Muscle of back (tissue), 13 donors: ENCODE measurements at places on chromosomes 4 and X. TPM values are rescaled to one million over a fixed set of nuclear protein-coding genes. Genes with fewer than 3 reads are reported as not detected.
A peak's percentile ranks its signal among the peaks of the same experiment; 100 is the strongest.

DNA sequence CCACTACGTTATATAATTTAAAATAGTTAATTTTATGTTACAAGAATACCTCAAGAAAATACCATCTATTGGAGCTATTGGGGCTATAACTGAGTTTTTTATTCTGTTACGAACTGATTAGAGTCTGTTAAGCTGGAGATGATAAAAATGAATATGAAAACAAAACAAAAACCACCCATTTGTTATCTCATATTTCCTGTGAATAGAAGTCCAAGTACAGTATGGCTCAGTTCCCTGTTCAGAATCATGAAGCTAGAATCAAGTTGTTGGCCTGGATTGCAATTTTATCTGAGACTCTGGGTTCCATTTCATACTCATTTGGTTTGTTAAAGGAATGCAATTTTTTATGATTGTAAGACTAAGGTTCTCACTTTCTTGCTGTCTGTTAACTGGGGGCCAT lies 319.1 kb upstream of the PCDH18 start:
- no peak for DNase-seq

DNA sequence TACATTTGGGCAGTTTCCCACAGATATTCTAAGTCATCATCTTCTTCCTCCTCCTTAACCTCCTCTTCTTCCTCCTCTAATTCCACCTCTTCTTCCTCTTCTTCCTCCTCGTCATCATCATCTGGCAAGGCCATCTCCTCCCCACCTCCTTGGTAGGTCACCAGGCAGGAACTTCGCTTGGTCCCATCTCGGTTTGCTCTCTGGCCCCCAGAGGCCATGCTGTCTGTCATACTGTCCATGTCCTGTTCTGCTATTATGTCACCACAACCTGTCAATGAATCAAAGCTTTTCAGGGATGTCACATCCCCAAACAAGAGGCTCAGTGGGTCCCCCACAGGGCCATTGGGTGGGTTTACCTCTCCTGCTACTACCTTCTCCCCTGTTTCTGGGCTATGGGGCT lies 13.5 kb downstream of the AMER1 start:
- no peak for DNase-seq

GRCh38 chrX:6041630-6042029 lies 187.0 kb downstream of the NLGN4X start:
- DNase-seq = no peak

- DNase-seq = no peak
These were observed 4.6 kb downstream of the TREX2 start for GRCh38 chrX:153441296-153441695.

GRCh38 chr4:75497133-75497532 lies 17.1 kb downstream of the RCHY1 start:
- DNase-seq = no peak

DNA sequence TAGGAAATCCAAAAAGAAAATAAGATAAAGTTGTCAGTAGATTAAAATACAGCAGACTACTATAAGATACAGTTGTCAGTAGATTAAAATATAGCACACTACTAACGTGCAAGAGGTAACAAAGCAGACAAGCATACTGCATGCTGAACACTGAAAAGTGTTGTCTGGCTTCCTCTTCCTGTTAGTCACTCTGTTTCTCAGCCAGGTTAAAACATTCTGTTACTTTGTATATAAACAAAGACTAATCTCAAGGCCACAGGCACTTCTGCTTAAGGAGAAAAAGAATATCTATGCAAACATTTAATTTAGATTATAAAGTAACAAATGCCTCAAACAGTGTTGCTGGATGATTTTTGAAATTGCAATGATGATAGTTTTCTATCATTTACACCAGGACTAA lies 41.0 kb upstream of the SCD5 start:
- no peak for DNase-seq

GRCh38 chr4:127015667-127016117 lies 617.1 kb upstream of the INTU start:
- no peak for DNase-seq

DNA sequence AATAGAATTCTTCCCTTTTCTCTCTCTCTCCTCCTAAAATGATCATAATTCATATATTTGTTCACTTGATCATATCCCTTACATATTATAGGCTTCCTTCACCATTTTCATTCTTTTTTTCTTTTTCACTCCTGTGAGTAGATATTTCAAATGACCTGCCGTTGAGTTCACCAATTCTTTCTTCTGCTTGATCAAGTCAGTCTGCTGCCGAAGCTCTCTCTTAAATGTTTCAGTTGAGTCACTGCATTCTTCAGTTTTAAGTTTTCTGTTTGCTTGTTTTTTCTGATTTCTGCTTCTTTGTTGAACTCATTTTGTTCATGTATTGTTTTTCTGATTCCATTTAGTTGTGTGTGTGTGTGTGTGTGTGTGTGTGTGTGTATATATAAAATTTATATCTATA lies 354.3 kb downstream of the GPAT3 start:
- DNase-seq = no peak

- no peak for DNase-seq
These were observed 12.9 kb downstream of the CD99 start for GRCh38 chrX:2703991-2704369.

GRCh38 chrX:41491267-41492004 lies 44.3 kb downstream of the NYX start:
- peak; percentile 16 for DNase-seq

DNA sequence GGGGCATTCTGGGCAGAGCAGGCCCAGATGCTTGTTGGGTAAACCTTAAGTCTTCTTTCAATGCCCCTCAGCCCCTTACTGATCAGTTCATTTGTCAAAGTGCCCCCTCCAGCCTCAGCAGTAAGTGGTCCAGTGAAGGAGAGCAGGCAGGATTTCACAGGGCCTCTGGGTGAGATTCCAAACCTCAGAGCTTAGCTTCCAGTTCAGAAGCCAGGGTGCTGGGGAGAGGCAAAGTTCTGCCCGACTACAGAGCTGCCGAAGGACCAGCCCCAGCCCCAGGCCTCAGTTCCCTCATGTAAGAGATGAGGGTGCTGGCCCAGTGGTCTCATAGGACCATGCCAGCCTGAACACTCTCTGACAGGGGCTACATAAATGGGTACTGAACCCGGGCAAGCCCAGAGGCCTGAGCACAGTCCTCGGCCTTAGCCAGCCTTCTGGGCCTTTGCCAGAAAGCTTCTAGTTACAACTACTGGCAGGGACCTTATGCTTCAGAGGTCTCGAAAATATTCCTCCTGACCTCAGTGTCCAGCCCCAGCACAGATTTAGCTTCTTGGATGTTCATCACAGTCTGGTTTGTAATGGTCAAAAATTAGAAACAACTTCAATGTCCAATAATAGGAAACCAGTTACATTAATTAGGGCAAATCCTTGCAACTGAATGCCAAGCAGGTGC lies 851 bp upstream of the RIPPLY1 start:
- DNase-seq = no peak

DNA sequence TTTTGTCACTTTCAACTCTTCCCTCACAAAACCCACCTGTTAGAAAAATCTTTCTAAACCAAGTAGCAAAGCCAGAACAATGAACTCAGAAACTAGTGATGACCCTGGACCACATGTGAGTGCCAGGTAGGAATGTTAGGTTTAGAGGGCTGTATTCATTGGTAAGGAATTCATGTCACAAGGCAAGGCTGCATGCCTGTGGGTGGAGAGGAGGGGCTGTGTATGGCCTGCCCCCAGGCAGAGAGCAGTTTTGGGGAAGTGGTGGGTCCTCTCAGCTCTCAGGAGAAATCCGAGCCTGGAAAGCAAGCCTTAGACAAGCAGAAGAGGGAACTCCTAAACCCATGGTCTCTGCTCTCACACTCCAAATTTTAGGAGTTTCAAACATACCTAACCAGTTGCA lies 2.4 kb downstream of the RNF175 start:
- DNase-seq = no peak

- no peak for DNase-seq
These were observed 13.7 kb downstream of the XG start for GRCh38 chrX:2765549-2765830.

- DNase-seq = no peak
These were observed 147.2 kb upstream of the RBPJ start for GRCh38 chr4:26173619-26174018.

DNA sequence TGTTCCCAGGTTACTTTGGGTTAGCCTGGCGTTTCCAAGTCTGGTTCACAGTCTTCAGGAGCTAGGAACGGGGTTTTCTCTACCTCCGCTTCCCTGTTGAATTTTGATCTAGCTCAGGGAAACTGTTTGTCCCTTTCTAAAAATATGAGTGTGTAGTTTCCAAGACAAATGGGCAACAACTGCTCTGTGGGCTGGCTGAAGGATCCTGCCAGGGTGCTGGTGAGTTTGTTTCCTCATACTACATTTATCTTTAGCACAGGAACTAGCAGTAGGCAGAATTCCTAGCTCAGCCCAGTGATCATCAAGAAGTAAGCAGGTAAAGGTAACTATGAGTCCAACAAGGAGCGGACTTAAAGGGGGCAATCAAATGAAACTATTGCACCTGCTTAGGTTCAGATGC lies 13.3 kb upstream of the FAM47E start:
- DNase-seq = no peak

- no peak for DNase-seq
These were observed 72.0 kb upstream of the MAGEB16 start for GRCh38 chrX:35726176-35726575.

GRCh38 chrX:53082773-53083616 lies 828 bp downstream of the TSPYL2 start:
- DNase-seq = no peak

Gene MAGED4
- 17.0 TPM for polyA plus RNA-seq

Gene TMEM144
- polyA plus RNA-seq = 1.2 TPM

Gene CACNA1F
- not detected for polyA plus RNA-seq

Gene TRIM61
- polyA plus RNA-seq = 2.7 TPM

Gene PRICKLE3
- 3.4 TPM for polyA plus RNA-seq

Gene CPLX1
- 0.34 TPM for polyA plus RNA-seq

Gene MSX1
- 2.2 TPM for polyA plus RNA-seq

Gene NRK
- 184 TPM for polyA plus RNA-seq
